ENCODE measurements at places on chromosomes 1 and 21. TPM values are rescaled to one million over a fixed set of nuclear protein-coding genes. Genes with fewer than 3 reads are reported as not detected.

DNA sequence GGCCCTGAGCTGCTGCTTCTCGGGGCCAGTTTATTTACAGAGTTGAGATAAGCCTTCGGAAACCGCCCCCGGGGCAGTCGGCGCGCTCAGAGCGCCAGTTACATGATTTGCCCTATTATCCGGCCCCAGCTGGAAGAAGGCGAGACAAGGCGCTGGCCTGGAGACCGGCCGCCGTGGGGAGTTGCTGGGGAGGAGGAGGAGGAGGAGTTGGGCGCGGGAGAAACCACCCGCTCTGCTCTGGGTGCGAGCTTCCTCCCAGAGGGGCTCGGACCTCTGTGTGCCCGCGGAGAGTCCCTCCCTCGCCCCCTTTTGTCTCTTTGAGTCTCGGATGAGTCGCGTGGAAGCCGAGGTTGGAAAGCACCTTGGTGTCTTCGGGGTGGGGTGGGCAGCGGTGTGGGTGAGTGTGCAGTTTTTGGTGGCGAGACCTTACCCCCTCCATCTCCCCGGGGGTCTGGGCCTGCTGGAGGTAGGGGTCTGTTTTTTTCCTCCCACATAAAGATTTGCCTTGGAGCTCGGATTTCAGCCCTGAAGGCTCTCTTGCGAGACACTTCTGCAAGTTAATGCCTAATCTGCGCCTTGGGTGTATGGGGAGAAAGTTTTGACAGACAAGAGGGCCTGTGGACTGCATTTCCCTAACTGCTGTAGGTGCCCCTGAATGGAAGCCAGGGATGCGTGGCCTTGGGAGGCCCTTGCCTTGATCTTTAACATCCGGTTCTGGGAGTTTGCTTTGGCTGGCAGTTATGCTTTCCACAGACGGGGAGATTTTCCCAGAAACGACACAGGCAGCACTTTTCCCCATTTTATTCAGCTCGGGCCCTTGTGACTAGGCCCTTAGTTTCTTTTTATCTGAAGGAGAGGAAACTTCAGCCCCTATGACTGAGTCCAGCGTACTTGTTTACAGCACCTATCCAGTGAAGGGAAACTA is 80.0 kb downstream of the NDUFS5 start:
- peak; percentile 55 for DNase-seq

DNA sequence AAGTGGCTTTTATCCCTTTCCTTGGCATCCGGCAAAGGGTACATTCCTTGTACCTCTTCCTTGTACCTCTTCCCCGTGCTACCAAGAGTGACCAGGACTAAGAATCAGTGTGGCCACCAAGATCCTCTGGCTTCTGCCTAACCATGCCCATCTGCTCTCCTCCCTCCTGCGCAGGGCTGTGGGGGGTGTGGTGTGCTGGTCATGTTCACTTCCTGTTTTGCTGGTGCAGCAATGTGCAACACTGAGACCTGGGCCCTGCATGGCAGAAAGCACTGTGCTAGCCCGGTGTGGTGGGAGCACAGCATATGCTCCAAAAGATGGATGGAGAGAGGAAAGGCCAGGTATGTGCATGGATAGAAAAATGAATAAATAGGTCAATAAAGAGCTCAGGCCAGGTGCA is 33.3 kb upstream of the TENT5C start:
- DNase-seq = no peak

DNA sequence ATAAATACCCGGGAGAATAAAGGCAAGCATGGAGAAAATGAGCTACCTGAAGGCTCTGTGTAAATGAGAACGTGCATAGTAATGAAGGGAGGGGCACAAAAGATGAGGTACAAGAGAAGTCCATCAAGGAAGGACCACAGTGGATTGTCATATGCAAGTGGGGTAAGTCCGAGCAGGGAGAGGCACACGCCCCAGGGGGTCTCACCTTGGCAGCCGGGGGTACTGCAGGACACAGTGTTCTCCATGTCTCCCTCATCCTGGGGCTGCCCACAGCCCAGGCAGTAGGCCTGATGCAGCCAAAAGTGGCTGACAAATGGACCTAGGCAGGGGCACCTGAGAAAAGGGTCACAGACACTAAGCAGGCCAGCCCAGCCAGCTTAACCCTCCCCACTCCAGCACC is 10.0 kb downstream of the DCST2 start:
- no peak for DNase-seq

- no peak for DNase-seq
Observed at GRCh38 chr1:168801032-168801745, 72.2 kb upstream of the DPT start.

DNA sequence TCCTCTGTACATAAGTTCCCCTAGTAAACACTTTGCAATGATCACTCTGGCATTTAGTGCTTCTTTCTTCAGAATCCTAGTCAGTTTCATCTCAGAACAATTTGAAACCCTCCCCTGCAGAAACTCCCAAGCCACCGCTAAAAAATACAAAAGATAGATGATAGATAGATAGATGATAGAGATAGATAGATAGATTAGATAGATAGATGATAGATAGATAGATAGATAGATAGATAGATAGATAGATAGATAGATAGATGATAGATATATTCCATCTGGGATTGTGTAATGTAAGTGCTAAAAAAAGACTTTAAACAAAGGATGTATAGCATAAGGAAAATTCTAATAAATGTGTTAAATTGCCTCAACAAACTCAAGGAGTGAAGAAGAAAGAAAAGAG is 212.6 kb upstream of the POGK start:
- DNase-seq = no peak

- peak; percentile 57 for DNase-seq
Observed at GRCh38 chr1:66728021-66728420, 24.2 kb upstream of the DYNLT5 start.

DNA sequence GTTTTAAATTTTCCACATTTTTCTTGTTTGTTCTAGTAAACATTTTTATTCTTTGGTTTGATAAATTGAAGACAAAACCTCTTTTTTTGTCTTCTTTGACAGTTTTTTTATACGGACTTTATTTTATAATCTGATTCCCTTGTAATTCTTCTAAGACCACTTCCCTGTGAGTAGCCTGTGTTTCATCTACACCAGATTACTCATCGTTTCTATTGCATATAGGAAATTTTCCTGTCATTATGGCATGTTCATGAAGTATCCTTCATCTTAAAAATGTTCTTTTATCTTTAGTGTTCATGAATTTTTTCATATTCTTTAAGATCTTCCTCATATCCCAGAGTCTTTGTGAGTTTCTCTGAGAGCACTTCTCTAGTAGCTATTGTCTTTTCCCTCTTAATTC is 109.8 kb downstream of the USP25 start:
- DNase-seq = no peak

- no peak for DNase-seq
Observed at GRCh38 chr21:41888749-41889376, 9.7 kb upstream of the PRDM15 start.

GRCh38 chr1:56070601-56071000 is 508.8 kb downstream of the PLPP3 start:
- peak; percentile 86 for DNase-seq

DNA sequence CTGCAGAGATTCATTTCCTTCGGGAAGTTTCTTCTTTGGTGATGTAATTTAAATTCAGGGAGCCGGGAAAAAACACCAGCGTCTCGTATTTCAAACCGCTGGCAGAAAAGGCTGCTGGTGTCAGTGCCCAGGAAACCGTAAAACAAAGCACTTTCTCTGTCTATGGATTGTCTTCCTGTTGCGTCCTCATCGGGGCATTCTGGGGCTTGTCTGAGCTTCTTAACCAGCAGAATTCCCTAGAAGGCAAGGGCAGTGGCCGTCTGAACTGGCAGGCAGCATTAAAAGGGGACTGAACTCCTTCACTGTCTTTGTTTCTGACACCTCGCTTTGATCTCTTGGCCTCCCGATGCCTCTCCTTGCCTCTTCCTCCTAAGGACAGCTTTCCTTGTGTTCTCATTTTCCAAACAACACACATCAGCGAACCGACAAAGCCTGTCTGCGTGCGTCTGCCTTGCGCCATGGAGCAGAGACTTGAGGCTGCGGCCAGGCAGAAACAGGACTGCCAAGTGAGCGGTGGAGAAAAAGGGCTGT is 391.6 kb upstream of the VAMP3 start:
- peak; percentile 70 for DNase-seq

- DNase-seq = no peak
Observed at GRCh38 chr1:109034382-109034781, 7.5 kb downstream of the WDR47 start.

GRCh38 chr1:12142891-12143630 is 23.7 kb upstream of the TNFRSF1B start:
- no peak for DNase-seq

ABCA4 gene
- 0.09 TPM for total RNA-seq

CFHR3 gene
- not detected for total RNA-seq

CD5L gene
- not detected for total RNA-seq

IL6R gene
- total RNA-seq = 5.3 TPM

RGS13 gene
- not detected for total RNA-seq

NBPF4 gene
- not detected for total RNA-seq

LORICRIN gene
- not detected for total RNA-seq
